Thymus (tissue), 14 donors: ENCODE measurements at places on chromosomes 11 and 22. TPM values are rescaled to one million over a fixed set of nuclear protein-coding genes. Genes with fewer than 3 reads are reported as not detected.

The ABTB2 gene
- total RNA-seq, result 1.6 TPM

The PPP1CA gene
- total RNA-seq, result 207 TPM

The RRP8 gene
- 22.0 TPM for total RNA-seq

The LBHD1 gene
- 4.0 TPM for total RNA-seq

The DRD2 gene
- total RNA-seq, result 0.05 TPM

The OR52I1 gene
- under 0.01 TPM for total RNA-seq

The DUSP8 gene
- total RNA-seq, result 0.14 TPM

The PATE4 gene
- total RNA-seq, result not detected

The OR51E2 gene
- total RNA-seq, result under 0.01 TPM

The PACSIN3 gene
- 4.1 TPM for total RNA-seq

The FGF3 gene
- total RNA-seq, result 0.19 TPM

The SH3BP1 gene
- total RNA-seq, result 21.3 TPM

The SLC5A1 gene
- total RNA-seq, result 0.24 TPM

The YPEL4 gene
- 0.94 TPM for total RNA-seq

The ANO5 gene
- 0.99 TPM for total RNA-seq

The HEPHL1 gene
- 0.14 TPM for total RNA-seq

The NTM gene
- total RNA-seq, result 0.47 TPM

The C1QTNF6 gene
- 3.6 TPM for total RNA-seq

The HBG2 gene
- 5,270 TPM for total RNA-seq

The TYR gene
- total RNA-seq, result not detected

The CSRP3 gene
- total RNA-seq, result 0.38 TPM

The THRSP gene
- not detected for total RNA-seq

The CSNK2A3 gene
- 1.5 TPM for total RNA-seq

The DLG2 gene
- 6.6 TPM for total RNA-seq

The MYBPC3 gene
- 0.09 TPM for total RNA-seq

The SYT8 gene
- total RNA-seq, result 0.71 TPM

The SLC5A12 gene
- 0.05 TPM for total RNA-seq

The DDI1 gene
- total RNA-seq, result not detected

The PPFIBP2 gene
- total RNA-seq, result 6.0 TPM

The TESMIN gene
- 2.0 TPM for total RNA-seq

The INPP5J gene
- total RNA-seq, result 0.47 TPM

The OR2AG2 gene
- 0.05 TPM for total RNA-seq

The LMNTD2 gene
- total RNA-seq, result 1.1 TPM

The MMP11 gene
- 3.9 TPM for total RNA-seq

The CD3D gene
- total RNA-seq, result 1,261 TPM

The SGSM1 gene
- 0.38 TPM for total RNA-seq

The SSTR3 gene
- total RNA-seq, result 25.6 TPM

The SERHL2 gene
- total RNA-seq, result 2.4 TPM

The HSPB2 gene
- 0.19 TPM for total RNA-seq

The TMEM191B gene
- total RNA-seq, result 1.2 TPM

The ZNRF3 gene
- 1.3 TPM for total RNA-seq

The PDGFB gene
- total RNA-seq, result 1.6 TPM

The MACROD1 gene
- 16.6 TPM for total RNA-seq

The UPB1 gene
- total RNA-seq, result 3.5 TPM

The MS4A6E gene
- 0.57 TPM for total RNA-seq

The PGA4 gene
- total RNA-seq, result 0.66 TPM

The SCGB1D4 gene
- 0.14 TPM for total RNA-seq

The INSC gene
- 0.19 TPM for total RNA-seq

The OR52K1 gene
- under 0.01 TPM for total RNA-seq

The SLC22A8 gene
- not detected for total RNA-seq

The LIF gene
- total RNA-seq, result 0.90 TPM

The SERPING1 gene
- total RNA-seq, result 9.8 TPM

The EFCAB6 gene
- 1.1 TPM for total RNA-seq

The MS4A3 gene
- 7.8 TPM for total RNA-seq

The TRIM49D2 gene
- total RNA-seq, result not detected

The SDF2L1 gene
- 21.7 TPM for total RNA-seq

The GAL3ST3 gene
- 0.42 TPM for total RNA-seq

The SCGB1A1 gene
- total RNA-seq, result 1.5 TPM
